BJ (cell line): ENCODE measurements at places on chromosomes 4 and X.
A peak's percentile ranks its signal among the peaks of the same experiment; 100 is the strongest.

- no peak for DNase-seq
Observed at GRCh38 chrX:42246814-42247213, 323.5 kb upstream of the CASK start.

GRCh38 chr4:77960367-77960766 is 96.8 kb upstream of the FRAS1 start:
- no peak for DNase-seq

DNA sequence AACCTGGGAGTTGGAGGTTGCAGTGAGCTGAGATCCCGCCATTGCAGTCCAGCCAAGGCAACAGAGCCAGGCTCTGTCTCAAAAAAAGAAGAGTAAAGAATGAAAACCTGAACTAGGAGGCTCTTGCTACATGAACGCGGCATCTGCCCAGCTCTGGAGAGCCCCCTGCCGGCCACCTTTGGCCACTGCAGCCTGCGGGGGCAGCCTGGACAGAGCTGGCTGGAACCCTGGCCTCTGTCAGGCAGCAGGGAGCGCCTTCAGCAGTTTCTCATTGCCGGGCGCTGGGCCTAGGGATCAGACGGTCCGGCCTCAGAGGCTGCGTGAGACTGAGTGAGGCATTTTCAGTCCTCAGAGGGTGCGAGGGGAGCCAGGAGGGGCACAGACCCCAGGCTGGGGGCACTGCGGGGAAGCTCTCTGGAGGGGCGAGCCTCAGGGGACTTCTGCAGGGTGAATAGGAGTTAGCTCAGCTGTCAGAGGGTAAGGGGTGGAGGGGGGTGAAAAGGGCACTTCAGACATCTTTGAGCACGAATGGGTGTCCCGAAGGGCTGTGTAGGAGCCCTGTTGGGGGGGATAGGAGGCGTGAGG is 17.5 kb downstream of the DOK7 start:
- no peak for DNase-seq

DNA sequence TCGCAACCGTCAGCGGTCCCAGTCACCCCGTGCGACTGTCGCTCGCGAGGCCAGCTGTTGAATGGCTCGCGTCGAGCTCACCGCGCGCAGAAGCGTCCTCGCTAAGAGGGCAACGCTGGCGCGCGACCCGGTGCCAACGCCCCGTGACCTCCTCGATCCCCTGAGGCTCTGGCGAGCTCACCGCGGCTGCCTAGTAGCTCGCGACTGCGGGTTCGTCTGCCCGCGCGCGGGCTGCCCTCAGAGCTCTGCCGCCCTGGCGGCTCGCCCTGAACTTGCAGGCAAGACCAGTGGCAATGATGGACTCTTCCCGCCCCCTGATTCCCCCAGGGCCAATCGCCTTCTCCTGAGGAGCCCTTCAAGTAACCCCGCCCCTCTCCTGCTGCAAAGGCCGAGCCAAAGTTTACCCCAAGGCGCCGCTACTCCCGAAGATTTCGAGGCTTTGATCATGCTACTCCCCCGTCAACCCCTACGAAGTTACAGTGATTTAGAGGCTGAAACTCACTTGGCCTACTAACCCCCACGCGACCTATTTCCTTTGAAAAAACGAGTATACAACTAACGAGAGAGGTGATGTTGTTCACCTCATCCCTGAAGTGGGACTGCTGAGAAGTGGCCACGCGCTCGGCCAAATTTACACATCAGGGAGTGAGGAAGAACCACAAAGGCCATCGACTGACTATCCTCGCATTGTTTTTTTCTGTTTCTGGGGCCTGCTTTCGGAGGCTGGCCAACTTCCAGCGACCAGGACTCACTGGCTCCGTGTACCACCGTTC is 37.5 kb downstream of the PGRMC1 start:
- DNase-seq: no peak

DNA sequence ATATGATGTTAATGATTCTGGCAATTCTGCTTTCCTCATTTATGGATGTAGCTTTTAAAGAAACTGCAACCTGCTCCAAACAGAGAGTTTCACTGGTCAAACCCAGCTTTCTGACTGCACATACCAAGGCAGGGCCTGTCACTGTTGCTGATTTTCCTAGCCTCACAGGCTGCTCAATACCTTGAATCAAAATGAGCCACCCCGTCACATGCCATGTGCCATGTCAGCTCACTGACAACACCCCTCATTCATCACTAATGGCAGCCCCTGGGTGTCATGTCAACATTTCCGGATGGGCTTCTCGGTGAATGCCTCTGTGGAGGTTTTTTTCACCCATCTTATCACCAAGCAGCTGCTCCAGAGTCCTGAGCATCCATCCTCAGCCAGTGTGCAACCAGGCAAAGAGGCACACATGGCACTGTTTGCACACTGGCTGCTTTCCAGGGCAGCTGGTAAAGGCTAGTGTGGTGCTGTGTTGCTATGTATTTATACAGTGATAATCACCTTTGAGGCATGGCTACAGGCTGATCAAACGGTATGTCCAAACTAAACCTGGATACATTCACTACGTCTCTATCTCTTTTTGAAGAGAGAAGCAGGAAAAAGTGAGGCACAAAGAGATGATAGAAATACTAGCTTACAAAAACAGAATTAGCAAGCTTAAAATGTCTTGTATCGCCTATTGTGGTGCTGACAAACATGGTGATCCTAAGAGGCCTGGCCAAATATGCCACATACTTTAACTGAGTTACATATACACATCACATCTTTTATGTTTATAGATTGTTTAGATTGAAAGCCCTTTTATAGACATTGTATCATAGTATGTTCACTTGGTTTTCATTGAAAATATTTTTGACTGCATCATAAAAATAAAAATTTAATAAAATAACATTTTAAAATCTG is 94.6 kb upstream of the INPP4B start:
- no peak for DNase-seq

- peak; percentile 19 for DNase-seq
Observed at GRCh38 chr4:21470535-21470934, 478.0 kb downstream of the KCNIP4 start.

DNA sequence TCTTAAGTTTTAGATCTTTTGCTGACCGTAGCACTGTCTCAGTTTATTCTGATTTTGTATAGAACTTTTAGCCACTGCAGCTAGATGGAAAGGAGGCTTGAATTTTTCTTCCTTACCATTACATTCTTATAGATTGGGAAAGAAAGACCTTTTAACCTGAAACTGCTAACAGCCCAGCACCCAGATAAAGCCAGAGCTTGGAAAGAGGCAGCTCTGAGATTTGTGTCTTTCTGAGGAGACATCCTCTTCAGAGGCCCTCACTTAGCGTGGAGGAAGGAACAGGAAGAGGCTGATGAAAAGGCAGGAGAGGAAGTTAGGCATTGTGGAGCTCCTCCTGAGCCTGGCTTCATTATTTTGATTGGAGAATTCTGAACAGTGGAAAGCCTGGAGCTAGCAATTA is 35.1 kb downstream of the ATG4A start:
- no peak for DNase-seq

GRCh38 chr4:127788517-127788916 is 6.4 kb downstream of the HSPA4L start:
- DNase-seq: no peak

DNA sequence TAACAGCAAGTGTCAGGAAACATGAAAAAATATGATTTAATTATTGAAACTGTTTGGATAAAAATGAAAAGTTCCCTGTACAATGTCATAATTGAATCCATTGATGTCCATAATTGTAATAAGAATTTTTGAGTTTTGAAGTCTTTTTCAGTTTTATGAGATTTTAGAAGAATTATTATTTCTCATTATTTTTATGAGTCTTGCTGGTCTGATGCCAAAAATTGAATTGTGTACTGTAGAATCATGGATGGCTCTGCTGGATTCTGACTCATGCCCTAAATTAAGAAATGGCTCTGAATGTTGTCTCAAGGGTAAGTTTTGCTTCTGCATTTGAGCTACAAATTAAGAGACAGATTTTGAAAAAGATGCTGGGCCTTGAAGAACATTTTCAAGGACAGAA is 132.8 kb upstream of the MAP9 start:
- no peak for DNase-seq
